ENCODE measurements at places on chromosomes 4 and X. TPM values are rescaled to one million over a fixed set of nuclear protein-coding genes. Genes with fewer than 3 reads are reported as not detected.

Gene DCLK2
- total RNA-seq = 36.8 TPM

Gene GPR50
- 0.42 TPM for total RNA-seq

Gene CENPVL1
- not detected for total RNA-seq

Gene TCEANC
- total RNA-seq = 6.3 TPM

Gene CTSO
- total RNA-seq = 2.2 TPM

Gene PRSS12
- total RNA-seq = 113 TPM

Gene CYTL1
- not detected for total RNA-seq

Gene UGT2B7
- total RNA-seq = not detected

Gene BANK1
- total RNA-seq = not detected

Gene TLR8
- not detected for total RNA-seq

Gene TECRL
- total RNA-seq = not detected

Gene PNMA6E
- total RNA-seq = not detected

Gene ARR3
- total RNA-seq = not detected

Gene MECP2
- 60.0 TPM for total RNA-seq

Gene HSPA4L
- total RNA-seq = 14.7 TPM

Gene PABPC5
- total RNA-seq = 9.5 TPM

Gene HERC5
- total RNA-seq = 0.27 TPM

Gene MAGEC1
- not detected for total RNA-seq

Gene CSAG3
- 7.4 TPM for total RNA-seq

Gene ATP1B4
- not detected for total RNA-seq

Gene IBSP
- total RNA-seq = not detected

Gene XK
- 7.4 TPM for total RNA-seq

Gene TRIM75
- total RNA-seq = 0.29 TPM

Gene C4orf51
- not detected for total RNA-seq

Gene IL1RAPL1
- total RNA-seq = 0.66 TPM

Gene GATA1
- not detected for total RNA-seq

Gene SLC6A14
- not detected for total RNA-seq

Gene SUPT20HL2
- 0.22 TPM for total RNA-seq

Gene SCML1
- total RNA-seq = 2.7 TPM

Gene SCML2
- total RNA-seq = 9.5 TPM

Gene MMRN1
- not detected for total RNA-seq

Gene WAS
- 2.6 TPM for total RNA-seq

Gene PASD1
- not detected for total RNA-seq

Gene RXFP1
- not detected for total RNA-seq

Gene NHS
- total RNA-seq = 9.1 TPM

Gene PNMA6F
- total RNA-seq = not detected

Gene SRPK3
- total RNA-seq = not detected

Gene WDR13
- total RNA-seq = 70.4 TPM

Gene AWAT1
- not detected for total RNA-seq

Gene LGI2
- total RNA-seq = 20.5 TPM

Gene MYOZ2
- total RNA-seq = not detected

Gene TCEAL1
- 7.7 TPM for total RNA-seq

Gene ZFP92
- total RNA-seq = 0.07 TPM

Gene PAGE2B
- total RNA-seq = not detected

Gene SMIM10
- total RNA-seq = not detected

Gene ARX
- total RNA-seq = 0.98 TPM

Gene PITX2
- 1.3 TPM for total RNA-seq

Gene VSIG4
- total RNA-seq = not detected

Gene TBC1D25
- total RNA-seq = 34.3 TPM

Gene RHOH
- total RNA-seq = not detected

Data from glutamatergic neuron (in vitro differentiated cells).